ENCODE measurements at places on chromosomes 5 and 9.

GRCh38 chr5:64827703-64828102 lies 59.0 kb downstream of the CWC27 start:
- DNase-seq: no peak

DNA sequence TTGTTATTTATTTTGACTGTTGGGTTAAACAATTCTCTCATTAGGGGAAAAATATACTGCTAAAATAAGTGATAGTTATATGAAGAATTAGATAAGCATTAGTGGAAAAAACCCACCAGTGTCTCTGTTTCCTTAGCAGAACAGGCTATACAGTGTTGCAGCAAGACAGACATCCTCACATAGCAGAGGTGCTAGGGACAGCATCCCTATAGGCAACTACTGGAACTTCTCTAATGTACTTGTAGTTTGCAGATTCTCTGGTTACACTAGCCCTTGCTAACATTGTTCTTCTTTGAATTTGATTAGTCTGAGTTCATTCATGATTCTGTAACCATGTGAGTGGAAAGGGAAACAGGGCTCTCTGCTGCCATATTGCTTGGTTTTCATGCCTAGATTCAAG lies 661.8 kb upstream of the RGMB start:
- no peak for DNase-seq

DNA sequence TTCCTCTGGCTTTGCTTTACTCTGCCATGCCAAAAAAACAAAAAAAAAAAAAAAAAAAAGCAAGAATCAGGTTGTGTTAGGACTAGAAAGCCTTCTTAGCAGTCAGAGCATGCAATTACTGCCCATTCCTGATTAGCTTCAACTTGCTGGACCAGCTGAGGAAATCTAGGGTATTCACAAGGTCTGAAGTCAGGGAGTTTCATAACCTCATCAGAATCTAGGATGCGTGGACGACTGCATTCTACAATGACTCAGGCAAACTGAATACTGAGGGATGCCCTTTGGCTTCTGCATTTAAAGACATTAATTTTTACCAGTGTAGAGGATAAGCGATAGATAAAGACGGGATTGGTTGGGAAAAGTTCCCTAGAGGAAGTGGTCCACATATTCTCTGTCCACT lies 39.2 kb upstream of the SHOC1 start:
- DNase-seq: no peak

GRCh38 chr9:108479989-108480652 lies 375.7 kb downstream of the ACTL7B start:
- DNase-seq: no peak

GRCh38 chr9:134752471-134753168 lies 111.0 kb downstream of the COL5A1 start:
- DNase-seq: no peak

GRCh38 chr5:134063188-134063820 lies 51.2 kb upstream of the TCF7 start:
- no peak for DNase-seq

Measured in posterior cingulate gyrus (tissue), 11 donors.